ENCODE measurements at places on chromosomes 6 and 20.

- DNase-seq: no peak
These were observed 116.8 kb upstream of the SUPT3H start for GRCh38 chr6:45494416-45495135.

- no peak for DNase-seq
These were observed 375.0 kb upstream of the ARID1B start for GRCh38 chr6:156402227-156402626.

- no peak for DNase-seq
These were observed 203.9 kb downstream of the PHF3 start for GRCh38 chr6:63839485-63839884.

DNA sequence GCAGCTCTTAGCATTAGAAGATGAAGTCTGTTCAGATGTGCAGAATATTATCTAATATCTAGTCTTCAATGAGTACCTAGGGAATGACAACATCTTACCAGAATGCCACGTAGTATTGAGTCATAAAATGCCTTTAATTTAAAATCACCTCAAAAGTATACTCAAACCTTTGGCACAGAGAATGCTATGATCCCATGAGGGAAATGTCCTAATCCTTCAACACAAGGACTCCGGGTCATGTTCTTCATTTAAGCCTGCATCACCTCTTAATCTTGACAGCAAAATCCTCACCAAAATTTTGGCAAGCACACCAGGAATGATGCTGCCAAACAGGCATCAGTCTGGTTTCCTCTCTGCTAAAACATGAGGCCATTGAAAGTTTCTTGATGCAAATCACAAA lies 23.6 kb upstream of the MARCKS start:
- no peak for DNase-seq

- DNase-seq: no peak
These were observed 21.6 kb downstream of the RALGAPA2 start for GRCh38 chr20:20690676-20691476.

- DNase-seq: no peak
These were observed 16.6 kb downstream of the CRYBG1 start for GRCh38 chr6:106377061-106377540.

- DNase-seq: no peak
These were observed 77.1 kb downstream of the TMEM170B start for GRCh38 chr6:11614534-11615213.

DNA sequence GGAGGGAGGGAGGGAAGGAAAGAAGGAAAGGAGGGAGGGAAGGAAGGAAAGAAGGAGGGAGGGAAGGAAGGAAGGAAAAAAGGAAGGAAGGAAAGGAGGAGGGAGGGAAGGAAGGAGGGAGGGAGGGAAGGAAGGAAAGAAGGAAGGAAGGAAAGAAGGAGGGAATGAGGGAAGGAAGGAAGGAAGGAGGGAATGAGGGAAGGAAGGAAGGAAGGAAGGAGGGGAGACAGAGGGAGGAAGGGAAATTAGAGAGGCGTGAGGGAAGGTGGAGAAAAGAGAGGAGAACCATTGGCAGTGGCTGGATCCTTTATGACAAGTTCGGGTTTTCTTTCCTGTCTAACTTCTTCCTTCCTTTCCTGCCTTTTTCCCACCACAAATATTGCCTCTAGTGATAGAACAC lies 22.3 kb upstream of the SUPT3H start:
- no peak for DNase-seq

GRCh38 chr6:118708055-118708454 lies 56.7 kb upstream of the CEP85L start:
- no peak for DNase-seq

GRCh38 chr6:106939848-106940247 lies 34.7 kb downstream of the CD24 start:
- no peak for DNase-seq

DNA sequence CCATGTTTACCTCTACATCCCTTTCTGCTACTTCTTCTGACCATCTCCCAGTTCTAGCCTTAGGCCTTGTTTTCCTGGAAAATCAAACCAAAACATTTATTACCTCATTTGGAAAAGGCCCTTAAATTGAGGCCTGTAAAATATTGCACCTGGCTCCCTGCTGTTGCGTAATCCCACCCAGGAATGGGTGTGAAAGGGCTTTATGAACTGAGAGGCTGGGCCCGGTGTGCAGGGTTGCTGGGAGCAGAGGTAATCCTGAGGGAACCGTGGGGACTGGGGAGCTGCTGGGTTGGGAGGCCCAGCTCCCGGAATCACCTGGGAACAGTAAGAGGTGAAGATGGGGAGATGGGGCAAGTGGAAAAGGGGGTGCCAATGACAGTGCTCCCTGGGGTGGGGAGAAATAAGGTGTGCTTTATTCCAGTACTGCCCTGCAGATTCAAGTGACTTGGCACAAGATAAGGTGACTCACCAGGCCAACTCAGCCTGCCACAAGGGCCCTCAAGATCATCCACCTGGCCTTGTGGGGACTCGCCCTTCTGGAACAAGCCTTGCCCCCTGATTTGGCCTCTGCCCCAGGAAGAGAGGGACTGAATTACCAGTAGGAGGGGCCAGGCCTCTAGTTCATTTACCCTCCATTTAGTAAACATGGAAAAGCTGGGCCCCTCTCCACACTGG lies 44.2 kb downstream of the KCNK5 start:
- no peak for DNase-seq

GRCh38 chr6:15521582-15521981 lies 141.2 kb downstream of the DTNBP1 start:
- no peak for DNase-seq

DNA sequence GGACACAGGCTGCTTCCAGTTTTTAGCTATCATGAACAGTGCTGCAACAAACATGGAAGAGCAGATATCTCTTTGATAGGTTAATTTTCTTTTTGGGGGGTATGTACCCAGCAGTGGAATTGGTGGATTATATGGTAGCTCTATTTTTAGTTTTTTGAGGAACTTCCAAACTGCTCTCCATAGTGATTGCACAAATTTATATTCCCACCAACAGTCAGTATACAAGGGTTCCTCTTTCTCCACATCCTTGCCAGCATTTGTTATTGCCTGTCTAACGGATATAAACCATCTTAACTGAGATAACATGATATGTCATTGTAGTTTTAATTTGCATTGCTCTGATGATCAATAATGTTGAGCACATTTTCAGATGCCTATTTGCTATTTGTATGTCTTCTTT lies 237.6 kb downstream of the MMUT start:
- no peak for DNase-seq

DNA sequence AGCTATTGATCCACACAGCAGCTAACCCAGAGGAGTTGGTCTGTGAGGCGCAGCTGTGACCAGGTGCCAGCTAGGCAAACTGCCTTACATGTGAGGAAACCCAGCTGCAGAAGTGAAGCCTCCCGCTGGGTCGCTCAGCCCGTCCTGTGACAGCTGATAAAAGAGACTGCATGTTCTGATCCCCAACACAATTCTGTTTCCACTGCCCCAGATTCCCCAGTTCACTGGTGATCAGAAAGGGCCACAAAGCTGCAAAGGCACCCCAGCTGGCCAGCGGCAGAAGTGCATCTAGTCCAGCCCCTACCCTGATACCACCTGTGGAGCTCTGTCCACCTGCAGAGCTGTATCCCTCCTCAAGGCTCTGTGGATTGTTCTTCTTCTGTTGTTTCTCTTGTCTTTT lies 64.5 kb downstream of the CTNNBL1 start:
- DNase-seq: no peak

DNA sequence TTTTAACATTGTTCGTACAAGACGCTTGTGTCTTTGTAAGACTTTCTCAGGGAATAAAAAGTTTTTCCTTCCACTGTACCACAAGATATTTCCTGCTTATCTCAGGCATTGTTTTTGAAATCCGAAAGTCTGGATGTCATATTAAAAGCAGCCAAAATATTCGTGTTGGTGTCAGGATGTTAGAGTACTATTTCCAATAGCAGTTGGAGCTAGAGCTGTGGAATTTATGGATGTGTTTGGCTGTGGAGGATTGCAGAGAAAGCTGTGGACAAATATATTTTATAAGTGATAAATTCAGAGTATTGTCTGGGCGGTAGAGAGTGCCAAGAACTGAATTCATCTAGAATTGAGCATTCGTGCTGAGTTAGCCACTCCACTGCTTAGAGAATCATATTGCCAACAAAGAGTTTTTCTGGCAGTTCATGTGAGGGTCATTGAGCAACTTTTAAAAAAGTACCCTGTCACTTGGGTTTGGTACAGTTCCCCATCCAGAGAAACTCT lies 57.7 kb downstream of the ZDHHC14 start:
- DNase-seq: no peak

- no peak for DNase-seq
These were observed 58.8 kb downstream of the ZMYND8 start for GRCh38 chr20:47297746-47298145.

- no peak for DNase-seq
These were observed 801 bp downstream of the SRC start for GRCh38 chr20:37346535-37347346.

DNA sequence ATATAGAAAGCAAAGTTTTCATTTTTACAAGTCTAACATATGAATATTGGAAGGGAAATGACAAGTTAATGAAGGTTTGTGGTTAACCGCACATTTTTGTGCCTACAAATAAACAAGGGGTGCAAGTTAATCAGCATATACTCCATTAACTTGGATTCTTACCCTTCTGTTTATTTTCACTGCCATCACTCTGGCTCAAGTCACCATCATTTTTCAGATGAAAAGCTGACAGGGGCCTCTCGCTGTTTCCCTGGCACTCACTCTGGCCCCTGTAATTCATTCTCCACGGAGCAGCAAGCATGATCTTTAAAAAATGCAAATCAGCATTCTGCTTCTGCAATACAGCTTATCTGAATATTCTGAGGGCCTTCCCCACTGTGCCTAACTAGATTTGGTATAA lies 29.8 kb downstream of the APCDD1L start:
- no peak for DNase-seq

DNA sequence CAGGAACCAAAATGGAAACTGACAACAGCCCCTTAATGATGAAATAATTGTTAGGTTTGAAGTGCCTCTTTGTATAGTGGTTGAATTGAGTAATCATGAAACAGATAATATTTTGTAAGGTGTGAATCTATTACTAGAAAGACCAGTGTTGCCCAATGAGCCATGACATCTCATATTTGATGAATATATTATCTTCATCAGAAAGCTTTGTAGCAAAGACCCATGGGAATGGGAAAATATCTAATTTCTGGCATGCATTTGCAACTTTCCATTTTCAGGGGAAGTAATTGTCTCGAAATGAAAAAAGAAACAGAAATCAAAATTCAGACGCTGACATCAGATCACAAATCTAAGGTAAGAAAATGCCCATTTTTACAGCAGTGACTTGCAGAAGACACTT lies 57.3 kb upstream of the LAMP5 start:
- no peak for DNase-seq

- no peak for DNase-seq
These were observed 677.8 kb upstream of the POU3F2 start for GRCh38 chr6:98156580-98156979.

GRCh38 chr6:143609501-143609900 lies 68.3 kb upstream of the PHACTR2 start:
- no peak for DNase-seq
